ENCODE measurements at places on chromosomes 1 and 21.

DNA sequence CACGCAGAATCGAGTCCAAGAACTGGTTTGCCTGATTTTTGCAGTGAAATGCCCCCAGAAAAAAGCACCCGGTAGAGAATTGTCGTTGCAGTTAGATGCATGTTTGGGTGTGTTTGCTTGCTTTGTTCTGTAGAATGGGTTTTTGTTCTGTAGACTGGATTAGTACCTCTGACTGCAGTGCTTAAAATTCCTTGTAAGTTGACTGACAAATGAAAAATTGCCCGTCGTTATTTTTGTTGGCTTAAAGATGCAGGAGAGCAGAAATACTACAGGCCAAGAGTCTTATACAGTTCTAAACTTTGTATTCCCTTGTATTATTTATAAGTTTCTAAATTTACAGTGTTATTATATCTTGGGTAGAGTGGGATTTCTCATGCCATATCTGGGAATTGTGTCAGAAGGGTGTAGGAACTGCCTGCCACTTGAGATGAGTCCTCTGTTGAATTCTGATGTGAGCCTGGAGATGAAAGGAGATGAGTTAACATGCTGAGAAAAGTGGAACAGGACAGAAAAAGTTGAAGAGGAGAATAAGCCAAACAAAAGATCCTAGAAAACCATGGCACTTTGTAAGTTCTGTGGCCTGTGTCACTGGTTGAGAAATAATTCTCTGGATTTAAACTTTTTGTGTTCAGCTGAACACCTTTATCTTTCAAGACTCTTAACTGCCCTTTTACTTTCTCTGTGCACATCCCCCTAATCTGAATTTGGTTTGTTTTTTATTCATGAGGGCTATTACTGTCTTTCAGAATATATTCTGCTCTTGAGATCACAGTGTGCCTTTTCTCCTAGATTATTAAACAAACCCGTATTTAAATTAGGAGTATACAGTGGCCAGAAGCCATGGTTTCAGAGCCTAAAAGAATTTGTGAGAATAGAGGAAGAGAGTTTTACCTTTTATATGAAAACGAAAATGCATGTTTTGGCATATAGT, 1.4 kb downstream of the DESI2 start:
- no peak for DNase-seq

DNA sequence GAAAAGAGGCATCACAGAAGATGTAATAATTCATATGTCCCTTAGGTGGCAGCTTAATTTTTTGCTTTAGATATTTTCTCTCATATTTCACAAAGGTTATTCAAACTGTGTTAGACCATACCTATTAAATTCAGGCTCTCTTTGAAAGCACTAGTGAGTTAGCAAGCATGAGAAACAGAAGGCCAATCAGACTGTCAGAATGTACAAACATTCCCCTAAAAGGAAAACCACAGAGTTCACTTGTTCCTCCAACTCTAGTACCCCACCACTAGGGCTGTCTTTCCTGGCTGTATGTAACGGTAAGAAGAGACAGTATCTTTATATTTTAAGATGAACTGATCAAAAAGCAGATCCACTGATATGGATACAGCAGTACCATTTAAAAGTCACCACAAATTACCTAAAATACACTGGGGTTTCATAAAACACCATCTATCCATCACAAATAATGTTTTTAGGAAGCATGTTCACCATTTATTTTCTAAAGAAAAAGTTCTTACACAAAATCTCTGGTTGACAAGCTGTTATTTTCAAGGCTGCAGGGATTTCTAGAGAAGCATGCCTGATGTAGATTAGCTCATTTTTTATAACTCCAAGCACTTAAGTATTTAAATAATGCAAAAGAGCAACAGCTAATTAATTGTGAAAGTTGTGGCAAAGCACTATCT, 1.8 kb downstream of the ARPC5 start:
- peak; percentile 95 for DNase-seq

- DNase-seq, result no peak
Observed at GRCh38 chr1:152020849-152021248, 16.0 kb downstream of the S100A11 start.

- no peak for DNase-seq
Observed at GRCh38 chr1:3675436-3675835, 23.1 kb downstream of the TP73 start.

- no peak for DNase-seq
Observed at GRCh38 chr1:3462356-3463012, 8.0 kb downstream of the ARHGEF16 start.

GRCh38 chr1:208192995-208193394, 51.2 kb downstream of the PLXNA2 start:
- DNase-seq, result peak; percentile 63

- DNase-seq, result no peak
Observed at GRCh38 chr21:36611379-36611778, 87.5 kb upstream of the SIM2 start.
